ENCODE measurements at places on chromosomes 11 and 22.

GRCh38 chr22:37514526-37515051 lies 4.6 kb downstream of the CARD10 start:
- no peak for DNase-seq

DNA sequence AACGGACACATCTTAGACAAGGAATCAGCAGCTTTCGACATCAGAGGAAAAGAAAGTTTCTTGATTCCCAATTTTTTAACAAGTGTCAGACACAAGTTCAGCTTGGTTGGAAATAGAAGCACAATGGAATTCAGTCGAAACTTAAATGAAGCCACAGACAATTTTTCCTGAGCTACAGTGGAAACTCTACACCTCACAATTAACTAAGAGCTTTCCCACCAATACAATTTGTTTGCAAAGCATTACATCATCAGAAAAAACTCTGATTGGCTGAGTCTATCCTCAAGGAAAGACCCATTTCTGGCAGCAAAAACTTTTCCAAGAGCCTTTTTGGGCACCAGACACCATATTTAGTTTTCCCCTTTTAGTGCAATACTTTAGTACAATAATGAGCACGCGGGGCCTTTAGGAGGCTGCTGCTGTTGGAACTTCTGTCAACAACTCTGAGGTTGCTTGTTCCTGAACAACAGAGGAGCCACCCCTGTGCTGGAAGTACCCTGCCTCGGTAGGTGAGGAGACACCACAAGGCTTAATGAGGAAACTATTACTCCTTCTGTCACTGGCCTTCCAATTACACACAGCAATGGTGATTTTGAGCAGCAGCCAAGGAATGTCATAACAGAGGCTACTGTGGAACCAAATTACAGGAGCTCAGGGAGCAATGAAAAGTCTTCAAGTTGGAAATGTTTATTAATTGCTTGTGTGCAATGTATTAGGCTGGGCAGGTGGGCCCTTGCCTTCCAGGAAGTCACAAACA lies 61.9 kb upstream of the BARX2 start:
- no peak for DNase-seq

DNA sequence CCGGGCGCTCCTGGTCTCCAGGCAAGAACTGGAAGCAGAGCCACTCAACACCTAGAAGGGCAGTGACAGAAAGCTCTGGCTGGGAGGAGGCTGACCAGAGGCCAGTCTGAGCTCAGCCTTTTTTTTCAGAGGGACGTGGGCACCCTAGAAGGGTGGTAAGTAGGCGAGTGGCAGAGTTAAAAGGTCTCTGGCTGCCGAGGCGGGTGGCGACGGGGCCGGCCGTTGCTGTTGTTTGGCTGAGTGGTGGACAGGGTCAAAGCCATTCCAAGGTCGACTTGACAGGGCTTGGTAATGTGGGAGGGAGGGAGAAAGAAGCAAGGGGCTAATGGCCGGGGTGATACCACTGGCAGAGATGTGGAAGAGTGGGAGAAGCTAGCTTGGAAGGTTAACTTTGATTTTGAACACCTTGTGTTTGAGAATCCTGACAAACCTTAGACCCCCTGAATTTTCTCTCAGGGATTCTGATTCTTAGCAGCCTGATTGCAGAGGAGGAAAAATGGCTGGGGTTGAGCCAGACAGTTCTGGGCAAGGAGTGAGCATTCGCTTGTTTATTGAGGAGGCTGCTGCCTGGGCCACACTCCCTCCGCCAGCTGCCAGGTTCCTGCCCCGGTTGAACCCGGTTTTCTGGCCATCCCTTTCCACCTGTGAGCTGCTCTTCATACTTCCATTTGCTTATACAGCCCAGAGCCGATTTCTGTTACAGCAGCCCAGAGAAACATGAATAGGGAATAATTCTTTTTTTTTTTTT lies 868 bp upstream of the SYCE3 start:
- DNase-seq = no peak

GRCh38 chr11:69661413-69661715 lies 13.8 kb downstream of the LTO1 start:
- no peak for DNase-seq

DNA sequence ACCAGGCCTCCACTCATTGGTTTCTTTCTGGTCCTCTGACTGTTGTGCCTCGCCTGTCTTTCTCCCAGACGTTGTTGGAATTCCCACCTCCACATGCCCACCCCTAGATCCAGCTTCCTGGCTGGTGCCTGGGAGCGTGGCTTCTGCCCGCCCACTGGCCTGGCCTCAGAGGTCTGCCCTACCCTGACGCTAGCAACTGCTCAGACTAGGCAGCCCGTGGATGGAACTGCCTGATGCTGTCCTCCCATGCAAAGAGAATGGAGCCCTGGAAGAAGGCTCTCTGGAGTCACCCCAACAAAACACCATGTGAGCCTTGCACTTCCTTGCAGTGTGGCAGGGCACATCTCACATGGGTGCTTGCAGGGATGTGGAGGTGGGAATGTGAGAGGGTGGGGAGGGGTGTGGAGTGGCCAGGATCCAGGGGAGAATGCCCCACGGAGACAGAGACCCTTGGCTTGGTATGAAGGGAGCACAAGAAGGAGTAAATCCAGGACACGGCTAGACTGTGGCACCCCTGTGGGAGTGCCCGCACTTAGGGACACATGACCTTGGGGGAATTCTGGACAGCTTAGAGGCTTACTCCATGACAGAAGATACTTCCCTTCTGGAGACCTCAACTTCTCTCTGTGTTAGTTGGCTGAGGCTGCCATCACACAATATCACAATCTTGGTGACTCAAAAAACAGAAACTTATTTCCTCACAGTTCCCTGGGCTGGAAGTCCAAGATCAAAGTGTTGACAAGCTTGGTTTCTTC lies 22.5 kb upstream of the ADA2 start:
- DNase-seq = no peak

DNA sequence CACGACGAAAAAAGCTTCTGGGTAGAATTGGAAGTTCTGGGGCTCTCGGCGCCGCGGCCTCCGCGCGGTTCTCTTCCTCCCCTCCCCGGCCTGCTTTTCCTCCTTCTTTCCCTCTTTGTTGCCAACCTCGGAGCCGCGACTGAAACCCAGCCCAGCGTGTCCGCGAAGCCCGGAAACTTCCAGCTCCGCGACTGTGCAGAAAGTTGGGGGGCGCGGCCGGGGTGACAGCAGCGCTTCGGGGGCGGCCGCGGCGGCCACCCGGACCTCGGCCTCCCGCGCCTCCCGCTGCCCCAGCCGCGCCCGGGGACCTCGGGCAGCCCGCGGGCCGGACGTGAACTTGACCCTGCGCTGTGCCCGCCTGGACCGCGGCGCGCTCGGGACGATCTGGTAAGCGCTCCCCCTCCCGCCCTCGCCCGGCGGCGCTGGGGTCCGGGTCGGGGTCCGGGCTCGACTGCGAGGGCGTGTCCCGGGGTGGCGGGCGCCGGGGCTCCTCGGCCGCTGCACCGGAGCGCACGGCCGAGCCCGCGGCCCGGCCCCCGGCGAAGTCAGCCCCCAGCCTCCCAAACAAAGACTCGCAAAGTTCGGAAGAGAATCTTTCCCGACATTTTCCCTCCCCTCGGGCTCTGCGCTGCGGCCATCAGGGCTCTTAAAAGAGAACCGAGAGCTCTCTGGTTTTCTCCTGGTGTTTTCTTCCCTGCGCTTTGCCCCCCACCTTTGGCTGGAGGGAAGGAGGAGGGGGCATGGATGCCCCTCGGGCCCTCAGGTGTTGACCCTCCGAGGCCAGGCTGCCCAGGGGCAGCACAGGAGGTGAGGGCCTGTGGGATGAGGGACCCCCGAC lies 67.9 kb upstream of the WNT7B start:
- DNase-seq = no peak

- DNase-seq = no peak
Observed at GRCh38 chr11:63866211-63866610, 27.3 kb downstream of the MARK2 start.

DNA sequence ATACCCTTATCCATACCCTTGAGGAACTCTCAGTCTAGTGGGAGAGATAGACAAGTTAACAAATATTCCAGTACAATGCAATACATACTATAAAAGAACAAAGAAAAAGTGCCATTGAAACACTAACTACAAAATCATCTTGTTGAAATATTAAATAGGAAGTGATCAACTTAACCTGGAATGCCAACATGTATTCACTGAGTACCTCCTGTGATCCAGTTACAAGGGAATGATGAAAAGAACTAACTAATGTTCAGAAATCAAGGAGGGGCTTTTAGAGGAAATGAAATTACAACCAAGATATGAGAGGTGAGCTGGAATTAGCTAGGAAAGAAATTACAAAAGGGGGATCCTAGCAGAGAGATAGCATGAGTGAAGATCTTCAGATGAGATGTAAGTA lies 6.2 kb upstream of the FIBIN start:
- DNase-seq = no peak

GRCh38 chr22:25395468-25395867 lies 169.0 kb upstream of the GRK3 start:
- DNase-seq = no peak

DNA sequence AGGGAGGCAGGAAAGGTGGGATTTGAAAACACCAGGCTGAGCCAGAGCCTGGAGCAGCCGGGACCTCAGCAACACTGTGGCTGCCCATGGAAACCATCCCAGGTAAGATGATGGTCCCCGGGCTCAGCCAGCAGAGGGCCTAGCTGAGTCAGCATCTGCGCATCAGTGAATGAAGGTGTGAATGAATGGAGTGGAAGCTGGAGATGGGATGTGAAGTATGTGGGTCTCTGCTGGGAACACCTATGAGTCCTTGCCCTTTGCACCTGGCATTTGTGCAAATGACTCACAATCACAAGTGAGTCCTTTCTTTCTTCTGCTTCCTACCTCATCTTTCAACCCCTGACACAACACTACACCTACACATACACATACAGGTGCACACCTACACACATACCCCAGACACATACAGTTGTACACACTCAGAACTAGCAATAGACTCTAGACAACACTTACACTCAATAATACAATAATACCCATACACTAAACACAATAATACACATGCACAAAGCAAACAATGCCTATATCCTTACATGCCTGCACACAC lies 62.8 kb upstream of the PRDM11 start:
- no peak for DNase-seq

- no peak for DNase-seq
Observed at GRCh38 chr11:10604340-10604748, 35.9 kb upstream of the LYVE1 start.

DNA sequence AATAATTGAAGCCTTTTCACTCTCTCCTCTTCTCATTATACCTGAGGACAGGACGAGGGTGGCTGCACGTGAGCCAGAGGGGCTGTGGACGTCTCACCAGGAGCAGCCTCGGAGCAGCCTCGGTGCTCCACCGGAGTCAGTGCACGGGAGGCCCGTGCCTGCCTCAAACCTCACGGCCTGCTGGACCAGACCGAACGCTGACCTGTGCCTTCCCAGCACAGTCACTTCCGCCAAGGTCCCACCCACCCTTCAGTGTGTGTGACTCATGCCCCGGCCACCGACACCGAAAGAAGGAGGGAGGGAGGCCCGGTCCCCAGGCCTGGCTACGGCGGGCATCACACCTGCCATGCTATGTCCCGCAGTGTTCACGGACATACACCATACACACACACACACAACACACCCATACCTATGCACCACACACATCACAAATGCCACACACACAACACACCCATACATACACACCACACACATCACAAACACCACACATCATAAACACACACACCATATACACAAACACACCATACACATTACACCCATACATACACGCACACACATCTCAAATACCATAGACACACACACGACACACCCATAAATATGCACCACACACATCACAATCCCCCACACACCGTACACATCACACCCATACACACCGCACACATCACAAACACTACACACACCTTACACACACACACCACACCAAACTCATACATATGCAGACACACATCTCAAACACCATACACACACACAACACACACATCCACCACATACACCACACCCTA lies 1506.5 kb downstream of the TBC1D22A start:
- DNase-seq = no peak

DNA sequence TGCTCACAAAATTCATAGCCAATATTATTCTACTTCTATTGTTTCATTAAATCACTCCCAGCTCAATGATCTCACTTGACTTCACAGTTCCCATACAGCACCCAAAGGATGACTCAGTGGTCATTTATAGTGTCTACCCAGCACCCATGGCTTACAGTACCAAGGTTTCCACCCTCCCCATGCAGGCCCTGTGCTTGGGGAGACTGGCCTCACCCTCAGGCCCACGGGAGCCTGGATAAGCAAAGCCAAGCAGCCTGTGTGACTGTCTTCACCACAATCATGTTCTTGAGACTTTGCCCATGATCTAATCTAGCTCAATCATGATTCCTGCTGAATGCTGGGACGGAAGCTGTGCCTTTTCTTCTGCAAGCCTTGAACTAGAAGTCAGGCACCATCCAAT lies 97.6 kb downstream of the SLC36A4 start:
- DNase-seq = no peak

DNA sequence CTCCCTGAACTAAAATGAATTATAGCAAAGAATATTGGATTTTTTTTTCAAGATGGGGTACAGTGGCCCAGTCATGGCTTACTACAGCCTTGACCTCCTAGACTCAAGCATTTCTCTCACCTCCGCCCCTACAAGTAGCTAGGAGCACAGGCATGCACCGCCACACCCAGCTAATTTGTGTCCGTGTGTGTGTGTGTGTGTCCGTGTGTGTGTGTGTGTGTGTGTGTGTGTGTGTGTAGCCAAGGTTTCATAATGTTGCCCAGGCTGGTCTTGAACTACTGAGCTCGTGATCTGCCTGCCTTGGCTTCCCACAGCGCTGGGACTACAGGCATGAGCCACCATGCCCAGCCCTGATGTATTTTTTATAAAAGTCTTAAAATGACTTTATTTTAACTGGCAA lies 12.6 kb downstream of the THYN1 start:
- no peak for DNase-seq

- peak; percentile 63 for DNase-seq
Observed at GRCh38 chr11:1747753-1748635, 2.4 kb downstream of the IFITM10 start.

DNA sequence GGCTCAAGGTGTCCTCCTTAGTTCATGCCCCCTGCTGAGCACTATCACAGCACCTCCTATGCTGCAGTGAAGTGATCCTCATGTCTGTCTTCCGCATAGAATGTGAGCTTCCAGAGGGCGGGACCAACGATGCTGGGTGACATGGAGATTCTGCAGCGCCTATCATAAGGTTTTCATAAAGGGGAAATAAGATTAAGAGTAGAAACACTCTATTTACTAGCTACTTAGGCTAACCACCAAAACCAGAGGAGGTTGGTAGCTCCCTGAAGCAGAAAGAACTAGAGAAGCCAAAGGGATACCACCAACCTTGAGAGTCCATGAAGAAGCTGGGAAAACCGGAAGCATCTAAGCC lies 39.3 kb upstream of the POU2AF1 start:
- DNase-seq = no peak

- no peak for DNase-seq
Observed at GRCh38 chr22:50145721-50146438, 24.7 kb upstream of the PANX2 start.

DNA sequence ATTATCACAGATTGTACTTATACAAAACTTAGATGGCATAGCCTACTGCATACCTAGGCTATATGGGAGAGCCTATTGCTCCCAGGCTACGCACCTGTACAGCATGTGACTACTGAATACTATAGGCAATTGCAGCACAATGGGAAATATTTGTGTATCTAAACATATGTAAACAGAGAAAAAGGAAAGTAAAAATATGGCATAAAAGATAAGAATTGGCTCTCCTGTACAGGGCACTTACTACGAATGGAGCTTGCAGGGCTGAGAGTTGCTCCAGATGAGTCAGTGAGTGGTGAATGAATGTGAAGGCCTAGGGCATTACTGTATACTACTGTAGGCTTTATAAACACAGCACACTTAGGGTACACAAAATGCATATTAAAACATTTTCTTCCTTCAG lies 13.2 kb downstream of the APOL6 start:
- DNase-seq = no peak
